ENCODE measurements at places on chromosomes 12 and 14. TPM values are rescaled to one million over a fixed set of nuclear protein-coding genes. Genes with fewer than 3 reads are reported as not detected.

SSTR1 gene
- 1.9 TPM for total RNA-seq

LPAR5 gene
- total RNA-seq, result 0.57 TPM

AQP2 gene
- total RNA-seq, result not detected

SLC25A47 gene
- not detected for total RNA-seq

PTPN6 gene
- 34.5 TPM for total RNA-seq

TAS2R20 gene
- 0.81 TPM for total RNA-seq

TUNAR gene
- total RNA-seq, result 36.3 TPM

P2RX7 gene
- 0.55 TPM for total RNA-seq

DPY19L2 gene
- total RNA-seq, result 3.4 TPM

CDCA3 gene
- total RNA-seq, result 49.1 TPM

DTX1 gene
- total RNA-seq, result 6.2 TPM

DNA sequence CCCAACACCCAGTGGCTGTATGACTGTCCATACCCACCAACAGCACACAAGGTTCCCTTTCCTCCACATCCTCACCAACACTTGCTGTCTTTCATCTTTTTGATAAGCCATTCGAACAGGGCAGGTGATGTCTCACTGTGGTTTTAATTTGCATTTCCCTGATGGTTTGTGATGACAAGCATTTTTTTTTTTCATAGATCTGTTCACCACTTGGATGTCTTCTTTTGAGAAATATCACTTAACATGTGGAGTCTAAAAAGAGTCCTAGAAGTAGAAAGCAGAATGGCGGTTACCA, 198.1 kb upstream of the DIO3 start:
- DNase-seq, result no peak
- H3K36me3 ChIP-seq, result no peaks in the 10 kb centered on the region
- H3K27ac ChIP-seq, result no peak overlapping the region
- no peak overlapping the region for H3K4me3 ChIP-seq

DNA sequence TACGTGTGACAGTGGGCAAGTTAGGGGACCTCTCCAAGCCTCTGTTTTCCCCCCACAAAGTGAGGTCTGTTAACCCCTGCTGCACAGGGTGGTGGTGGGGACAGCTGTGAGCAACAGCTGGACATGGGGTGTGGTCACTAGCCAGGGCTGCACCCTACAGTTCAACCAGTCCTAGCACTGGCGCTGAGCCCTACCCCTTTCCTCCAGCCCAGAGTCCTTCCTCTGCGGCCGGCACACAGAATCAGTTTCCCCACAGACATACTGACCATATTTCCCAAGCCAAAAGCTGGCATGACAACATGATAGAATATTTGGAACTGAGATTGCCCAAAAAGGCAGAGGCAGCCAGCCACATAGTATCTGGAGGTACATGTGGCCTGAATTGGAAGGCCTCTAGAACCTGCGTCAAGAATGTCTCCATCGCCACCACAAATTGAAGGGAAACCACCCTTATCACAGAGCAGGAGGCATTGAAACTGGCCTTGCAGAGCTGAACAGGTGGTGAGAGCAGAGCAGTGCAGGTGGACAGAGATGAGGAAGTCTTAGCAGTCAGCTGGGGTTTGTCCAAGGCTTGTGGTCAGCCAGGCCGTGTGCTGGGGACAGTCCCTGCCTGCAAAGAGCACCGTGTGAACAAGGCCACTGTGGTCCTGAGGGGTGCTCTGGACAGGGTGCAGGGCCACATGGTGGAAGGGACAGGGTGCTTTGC, 21.2 kb downstream of the DEGS2 start:
- no peak for DNase-seq
- H3K27me3 ChIP-seq, result no peaks in the 10 kb centered on the region
- no peak overlapping the region for H3K27ac ChIP-seq
- H3K36me3 ChIP-seq, result no peaks in the 10 kb centered on the region

DNA sequence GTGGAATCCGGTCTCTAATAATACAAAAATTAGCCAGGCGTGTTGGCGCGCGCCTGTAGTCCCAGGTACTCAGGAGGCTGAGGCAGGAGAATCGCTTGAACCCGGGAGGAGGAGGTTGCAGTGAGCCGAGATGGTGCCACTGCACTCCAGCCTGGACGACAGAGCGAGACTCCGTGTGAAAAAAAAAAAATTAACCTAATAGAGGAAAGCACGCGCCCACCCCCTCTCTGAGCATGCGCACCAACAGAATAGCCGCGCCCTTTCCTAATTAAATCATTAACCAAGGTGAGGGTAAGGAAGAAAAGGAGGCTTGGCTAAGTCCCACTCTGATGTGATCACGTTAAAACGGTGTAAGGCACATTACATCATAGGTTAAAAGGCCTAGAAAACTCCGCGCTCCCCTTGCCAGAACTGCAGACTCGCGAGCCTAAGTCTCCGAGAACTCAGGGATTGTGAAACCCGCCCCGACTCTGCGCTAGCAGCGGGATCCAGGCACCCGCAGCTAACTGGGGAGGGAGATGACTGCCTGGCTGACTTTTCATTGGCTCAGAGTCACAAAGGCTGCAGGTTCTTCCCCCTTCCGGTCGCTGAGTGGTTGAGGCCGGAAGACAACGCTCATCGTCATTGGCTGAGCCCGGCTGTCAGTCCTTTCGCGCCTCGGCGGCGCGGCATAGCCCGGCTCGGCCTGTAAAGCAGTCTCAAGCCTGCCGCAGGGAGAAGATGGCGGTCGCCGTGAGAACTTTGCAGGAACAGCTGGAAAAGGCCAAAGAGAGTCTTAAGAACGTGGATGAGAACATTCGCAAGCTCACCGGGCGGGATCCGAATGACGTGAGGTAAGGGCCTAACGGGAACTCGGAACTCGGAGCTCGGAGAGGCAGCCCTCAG, at the start of gene PNN:
Gene PNN, plus strand, starts transcription at position 695 of the 885 bp plus-strand sequence. Its CDS starts 26 bp downstream, at position 721.
- peak within 1 kb of the TSS; percentile 98 for H3K4me3 ChIP-seq
- H3K4me1 ChIP-seq, result peaks cover 36% of the 10 kb centered on the region
- peak within 1 kb of the TSS; percentile 100 for H3K27ac ChIP-seq
- H3K27me3 ChIP-seq, result no peaks in the 10 kb centered on the region
- H3K36me3 ChIP-seq, result peaks cover 3% of the 10 kb centered on the region

DNA sequence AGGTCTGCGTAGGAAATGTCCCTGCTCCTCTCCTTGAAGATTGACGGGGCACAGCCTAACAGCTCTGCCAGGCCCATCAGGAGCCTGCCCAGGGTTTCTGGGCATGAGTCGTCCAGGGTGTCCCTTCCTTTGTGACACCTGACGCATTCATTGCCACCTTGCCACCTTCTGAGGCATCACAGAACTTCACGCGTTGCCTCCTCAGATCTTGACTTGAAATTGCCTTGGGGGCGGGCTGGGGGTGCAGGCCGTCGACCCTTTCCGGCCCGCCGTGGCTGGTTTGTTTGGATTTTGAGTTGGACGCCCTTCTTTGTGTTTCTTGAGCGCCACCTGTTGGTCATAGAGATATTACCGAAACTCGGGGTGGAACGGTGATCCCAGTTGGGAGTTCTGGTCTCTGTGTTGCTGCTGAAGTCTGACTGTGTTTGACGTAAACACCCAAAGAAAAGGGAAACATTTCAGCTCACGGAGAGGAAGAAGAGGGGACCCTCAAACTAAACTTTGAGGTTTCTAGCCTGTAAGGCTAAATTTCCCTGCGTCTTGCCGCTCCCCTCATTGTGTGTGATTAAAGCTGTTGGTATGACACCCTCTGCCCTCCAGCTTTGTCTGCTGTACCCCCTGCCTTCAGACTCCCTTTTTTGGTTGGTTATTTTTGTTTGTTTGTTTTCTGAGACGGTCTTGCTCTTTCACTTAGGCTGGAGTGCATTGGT, 44.6 kb downstream of the MLXIP start:
- peak; percentile 86 for DNase-seq
- H3K4me1 ChIP-seq, result peaks cover 23% of the 10 kb centered on the region
- H3K4me3 ChIP-seq, result peak overlapping the region; percentile 28
- peak overlapping the region; percentile 76 for H3K27ac ChIP-seq

GRCh38 chr14:89367779-89368120, 49.3 kb downstream of the FOXN3 start:
- peaks cover 87% of the 10 kb centered on the region for H3K4me1 ChIP-seq
- H3K4me3 ChIP-seq, result no peak overlapping the region
- peak overlapping the region; percentile 16 for H3K27ac ChIP-seq
- H3K36me3 ChIP-seq, result peaks cover 12% of the 10 kb centered on the region
- no peak for DNase-seq
- no peaks in the 10 kb centered on the region for H3K27me3 ChIP-seq

DNA sequence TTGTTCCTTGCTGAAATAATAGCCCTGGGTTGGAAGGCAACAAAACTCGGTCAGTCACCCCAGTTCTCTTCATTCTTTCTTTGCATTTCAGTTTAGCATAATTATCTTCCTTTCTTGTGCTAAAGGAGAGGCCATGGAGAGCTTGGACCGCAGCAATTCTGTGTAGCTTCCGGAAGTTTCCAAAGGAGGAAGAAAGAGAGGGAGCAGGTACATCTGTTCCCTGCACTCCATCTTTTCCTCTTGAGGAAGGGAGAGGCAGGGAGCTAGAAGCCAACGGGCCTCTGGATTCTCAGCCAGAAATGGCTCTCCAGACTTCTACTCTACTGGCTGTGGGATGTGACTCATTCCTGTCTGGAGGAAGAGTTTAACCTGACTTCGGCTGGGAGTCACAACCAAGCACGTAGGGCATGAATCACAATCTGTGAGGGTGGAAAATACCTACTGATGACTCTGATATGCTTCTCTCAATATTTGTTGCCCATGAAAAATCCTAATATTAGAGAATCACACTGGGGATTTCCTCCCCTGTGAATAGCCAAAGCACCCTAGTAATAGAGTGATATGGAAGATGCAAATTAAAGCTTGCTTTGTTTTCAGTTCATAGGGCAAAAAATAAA, 17.0 kb downstream of the ANO6 start:
- H3K36me3 ChIP-seq, result peaks cover 20% of the 10 kb centered on the region
- H3K4me3 ChIP-seq, result peak overlapping the region; percentile 29
- peak overlapping the region; percentile 98 for H3K27ac ChIP-seq
- H3K4me1 ChIP-seq, result peaks cover 73% of the 10 kb centered on the region

DNA sequence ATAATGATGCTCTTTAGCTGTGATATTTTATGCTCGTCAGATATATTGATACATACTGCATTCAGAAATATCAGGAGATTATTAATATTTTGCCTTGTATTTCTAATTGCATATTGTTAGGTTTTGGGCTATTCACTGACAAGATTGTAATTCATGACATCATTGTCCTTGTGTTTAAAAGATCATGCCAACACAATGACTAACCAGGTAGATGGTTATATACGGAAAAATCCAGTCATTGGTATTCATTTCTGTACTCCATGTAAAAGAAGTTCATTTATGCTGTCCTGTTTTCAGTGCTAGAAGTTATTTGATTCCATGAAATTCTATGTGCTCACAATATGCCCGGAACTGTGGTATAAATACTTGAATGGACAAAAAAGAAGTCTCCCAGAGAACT, 107.5 kb downstream of the KITLG start:
- H3K27ac ChIP-seq, result no peak overlapping the region
- no peaks in the 10 kb centered on the region for H3K27me3 ChIP-seq
- H3K36me3 ChIP-seq, result peaks cover 12% of the 10 kb centered on the region
- peaks cover 14% of the 10 kb centered on the region for H3K4me1 ChIP-seq
- DNase-seq, result no peak

- peaks cover 32% of the 10 kb centered on the region for H3K4me1 ChIP-seq
- DNase-seq, result peak; percentile 63
- no peak overlapping the region for H3K4me3 ChIP-seq
Measured at GRCh38 chr12:51970904-51971646, 19.6 kb downstream of the ACVR1B start.

GRCh38 chr14:39581474-39581873, 149.2 kb upstream of the FBXO33 start:
- H3K27me3 ChIP-seq, result no peaks in the 10 kb centered on the region
- H3K27ac ChIP-seq, result no peak overlapping the region
- H3K4me3 ChIP-seq, result no peak overlapping the region
- DNase-seq, result no peak

DNA sequence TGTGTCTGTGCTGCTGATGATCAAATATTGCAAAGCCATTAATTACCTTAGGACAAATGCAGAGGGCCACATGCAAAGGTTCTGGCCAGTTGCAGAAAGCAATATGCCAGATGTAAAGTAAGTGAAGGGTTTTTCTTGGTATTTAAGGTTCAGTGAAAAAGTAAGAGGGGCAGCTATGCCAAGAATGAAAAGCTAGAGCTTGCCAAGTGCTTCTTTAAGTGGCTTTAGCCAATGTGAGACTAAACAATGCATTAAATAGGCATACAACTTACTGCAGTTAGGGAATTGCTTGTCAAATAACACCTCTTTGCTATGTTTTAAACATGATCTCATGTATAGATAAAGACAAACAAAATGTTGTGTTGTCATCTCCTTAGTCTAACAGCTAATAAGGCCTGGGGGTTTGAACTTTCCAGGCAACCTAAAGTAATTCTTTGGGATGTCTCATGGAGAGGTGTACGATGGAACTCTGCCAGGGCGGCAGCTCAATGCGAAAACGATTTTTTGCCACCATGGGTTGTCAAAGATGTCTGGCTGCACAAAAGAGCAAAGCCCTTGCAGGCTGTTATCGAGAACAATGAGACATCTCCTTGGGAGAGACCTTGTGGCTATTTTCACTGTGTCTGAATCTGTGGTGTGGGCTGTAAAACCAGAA, 12.0 kb downstream of the IGF1 start:
- H3K4me1 ChIP-seq, result no peaks in the 10 kb centered on the region
- H3K4me3 ChIP-seq, result no peak overlapping the region
- no peaks in the 10 kb centered on the region for H3K36me3 ChIP-seq
- DNase-seq, result no peak
- H3K27ac ChIP-seq, result no peak overlapping the region

- H3K27ac ChIP-seq, result no peak overlapping the region
- peaks cover 18% of the 10 kb centered on the region for H3K4me1 ChIP-seq
- no peak overlapping the region for H3K4me3 ChIP-seq
- DNase-seq, result no peak
- no peaks in the 10 kb centered on the region for H3K27me3 ChIP-seq
- peaks cover 8% of the 10 kb centered on the region for H3K36me3 ChIP-seq
Measured at GRCh38 chr12:75683220-75683619, 171.8 kb upstream of the KRR1 start.

GRCh38 chr12:110865521-110865920, 18.7 kb downstream of the CCDC63 start:
- no peak overlapping the region for H3K4me3 ChIP-seq
- peaks cover 13% of the 10 kb centered on the region for H3K4me1 ChIP-seq

DNA sequence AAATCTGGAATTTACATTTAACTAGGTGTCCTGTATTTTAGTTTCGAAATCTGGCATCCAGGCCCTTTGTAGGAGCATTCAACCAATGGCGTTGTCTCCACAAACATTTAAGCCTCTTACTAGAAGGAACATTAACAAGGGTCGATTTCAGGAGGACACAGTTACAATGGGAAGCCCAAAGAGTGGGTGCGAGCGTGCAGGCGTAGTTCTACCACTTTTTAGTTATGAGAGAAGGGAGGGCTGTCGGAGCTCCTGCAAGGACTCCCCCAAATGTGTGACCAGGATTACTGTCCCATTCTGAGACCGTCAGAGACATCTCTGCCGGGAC, 365 bp upstream of the ABHD4 start:
- peak overlapping the region; percentile 97 for H3K27ac ChIP-seq
- H3K36me3 ChIP-seq, result peaks cover 12% of the 10 kb centered on the region
- peaks cover 34% of the 10 kb centered on the region for H3K4me1 ChIP-seq
- H3K4me3 ChIP-seq, result peak overlapping the region; percentile 99
- no peaks in the 10 kb centered on the region for H3K27me3 ChIP-seq

All from WTC11 (cell line).